Suppressor macrophage (primary cell): ENCODE measurements at places on chromosomes 7 and 10.

DNA sequence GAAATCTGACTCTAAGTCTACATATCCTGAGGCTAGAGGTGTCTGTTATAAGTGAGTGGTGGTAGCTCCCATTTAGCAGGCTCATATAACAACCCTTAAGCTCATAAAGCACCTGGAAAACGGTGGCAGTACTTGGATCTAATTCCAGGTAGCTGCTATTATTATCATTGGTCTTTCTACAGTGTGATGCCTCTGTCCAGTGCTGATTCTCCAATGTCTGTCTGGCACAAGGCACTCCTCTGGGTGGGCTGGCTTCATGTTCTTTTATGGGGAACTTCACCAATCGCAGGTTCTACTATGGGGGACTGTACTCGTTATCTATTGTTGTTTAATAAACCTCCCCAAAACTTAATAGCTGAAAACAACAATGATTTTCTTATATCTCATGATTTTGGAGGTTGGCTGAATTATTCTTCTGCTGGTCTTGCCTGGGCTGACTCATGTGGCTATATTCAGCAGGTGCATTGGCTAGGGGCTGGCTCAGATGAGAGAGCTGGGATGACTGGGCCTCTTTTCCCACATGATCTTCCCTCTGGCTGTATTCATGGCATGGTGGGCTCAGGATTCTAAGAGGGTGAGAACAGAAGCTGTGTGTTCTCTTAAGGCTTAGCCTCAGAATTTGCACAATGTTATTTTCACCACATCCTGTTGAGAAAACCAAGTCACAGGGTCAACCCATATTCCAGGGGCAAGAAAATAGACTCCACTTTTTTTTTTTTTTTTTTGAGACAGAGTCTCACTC lies 93.0 kb upstream of the PCGF5 start:
- DNase-seq: no peak

DNA sequence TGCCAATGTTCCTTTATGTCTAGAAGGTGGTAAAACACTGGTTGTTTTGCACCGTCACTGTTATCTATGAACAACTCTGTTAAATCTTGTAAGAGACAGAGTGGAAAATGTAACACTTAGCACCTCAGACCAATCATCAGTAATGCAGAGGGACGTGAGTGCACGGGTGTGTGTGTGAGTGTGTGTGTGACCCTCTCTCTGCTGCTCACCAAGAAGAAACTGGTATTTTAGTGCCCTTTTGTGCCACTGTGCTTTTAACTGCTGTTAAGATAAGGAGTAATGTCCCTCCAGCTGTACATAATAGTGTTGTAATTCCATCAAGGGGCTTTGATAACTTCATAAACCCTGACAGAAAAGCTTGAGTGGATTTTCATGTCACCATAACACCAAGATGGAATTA lies 130.1 kb downstream of the CREB5 start:
- no peak for DNase-seq

DNA sequence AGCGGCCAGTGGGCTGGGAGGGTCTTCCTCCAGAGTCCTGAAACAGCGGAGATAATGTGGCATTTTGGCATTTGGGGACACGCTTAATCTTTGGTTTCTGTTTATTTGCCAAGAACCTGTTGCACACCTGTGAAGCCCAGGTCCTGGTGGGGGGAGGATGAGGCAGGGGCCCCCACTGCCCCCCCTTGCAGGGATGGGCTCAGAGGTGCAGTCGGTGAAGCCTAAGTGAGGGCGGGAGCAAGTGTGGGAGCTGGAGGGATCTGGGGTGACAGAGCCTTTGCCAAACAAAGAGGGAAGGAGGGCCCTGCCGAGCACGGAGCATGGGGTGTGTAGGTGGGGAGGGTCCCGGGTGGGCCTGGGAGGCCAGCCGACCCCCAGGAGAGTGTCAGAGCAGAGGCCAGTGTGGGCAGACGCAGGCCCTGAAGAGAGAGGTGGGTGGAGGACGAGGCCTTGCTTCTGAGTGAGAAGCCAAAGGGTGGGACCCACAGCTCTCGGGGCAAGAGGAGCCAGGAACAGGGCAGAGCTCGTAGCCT lies 62.1 kb upstream of the ADGRA1 start:
- no peak for DNase-seq

- DNase-seq: no peak
These were observed 75.9 kb downstream of the BUB3 start for GRCh38 chr10:123229927-123230630.

GRCh38 chr10:83536426-83536825 lies 602.9 kb upstream of the GHITM start:
- no peak for DNase-seq

DNA sequence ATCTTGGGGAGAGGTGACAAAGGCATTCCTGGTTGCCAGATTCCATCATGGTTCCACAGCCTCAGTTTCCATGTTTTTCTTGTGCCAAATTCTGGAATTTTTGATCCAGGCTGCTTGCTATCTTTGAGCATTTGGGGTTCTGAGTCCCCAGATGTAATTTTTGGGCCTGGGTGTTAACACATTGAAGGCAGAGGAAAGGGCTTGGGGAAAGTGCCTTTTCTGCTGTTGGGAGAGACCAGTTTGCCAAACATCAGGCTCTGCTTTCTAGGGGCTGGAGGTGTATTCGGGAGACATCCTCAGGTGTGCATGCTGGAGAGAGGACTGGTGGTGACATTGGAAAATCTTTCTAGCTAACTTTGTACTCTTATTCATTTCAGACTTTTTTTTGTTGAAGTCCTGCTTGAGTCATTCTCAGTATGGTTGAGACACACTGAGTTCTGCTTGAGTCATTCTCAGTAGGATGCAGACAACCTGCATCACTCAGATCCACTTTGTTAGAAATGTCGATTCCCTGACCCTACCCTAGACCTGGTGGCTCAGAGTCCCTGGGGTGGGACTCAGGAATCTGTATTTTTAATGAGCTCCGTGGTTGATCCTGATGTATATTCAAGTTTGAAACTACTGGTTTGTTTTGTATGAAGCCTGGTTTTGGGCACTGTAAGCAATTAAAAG lies 101.0 kb downstream of the LRMDA start:
- no peak for DNase-seq

DNA sequence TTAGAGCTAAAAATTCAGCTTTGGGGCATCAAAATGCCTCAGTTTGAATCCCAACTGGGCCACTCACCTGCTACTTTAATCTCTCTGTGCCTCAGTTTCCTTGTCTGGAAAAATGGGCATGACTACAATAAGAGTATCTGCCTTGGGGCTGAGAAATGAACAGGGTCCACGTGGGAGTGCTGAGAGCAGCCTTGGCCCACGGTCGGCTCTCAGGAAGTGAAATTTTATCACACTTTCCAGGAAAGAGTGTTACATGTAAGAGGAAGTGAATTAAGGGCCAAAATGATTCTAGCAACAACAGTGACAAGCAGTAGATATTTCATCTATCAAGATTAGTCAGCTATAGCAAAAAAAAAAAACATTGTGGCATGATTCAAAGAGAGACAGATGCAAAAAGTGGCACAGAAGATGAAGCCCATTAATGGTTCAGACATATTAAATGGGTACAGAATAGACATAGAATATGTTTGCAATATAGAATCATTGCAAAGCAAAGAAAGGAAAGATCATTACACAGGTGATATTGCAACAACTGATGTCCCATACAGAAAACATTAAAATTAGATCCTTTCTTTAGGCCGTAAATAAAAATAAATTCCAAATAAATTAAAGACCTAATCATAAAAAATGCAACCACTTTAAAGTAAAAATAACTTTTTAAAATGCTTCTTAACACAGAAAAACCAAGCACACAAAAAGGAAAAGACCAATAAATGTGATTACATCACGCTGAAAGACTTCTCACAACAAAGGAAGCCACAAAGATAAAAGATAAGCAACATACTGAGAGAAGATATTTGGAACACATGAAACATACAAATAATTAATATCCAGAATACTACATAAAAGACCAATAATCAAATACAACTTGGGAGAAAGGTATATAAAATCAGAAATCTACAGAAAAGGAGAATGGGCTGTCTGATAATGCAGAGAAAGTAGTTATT lies 4.3 kb downstream of the TMEM273 start:
- DNase-seq: peak; percentile 49

GRCh38 chr7:30027065-30027456 lies 559 bp upstream of the FKBP14 start:
- DNase-seq: no peak

GRCh38 chr10:17655567-17656146 lies 11.7 kb downstream of the STAM start:
- DNase-seq: no peak

- DNase-seq: no peak
These were observed 22.8 kb downstream of the GRID1 start for GRCh38 chr10:86343761-86344160.

DNA sequence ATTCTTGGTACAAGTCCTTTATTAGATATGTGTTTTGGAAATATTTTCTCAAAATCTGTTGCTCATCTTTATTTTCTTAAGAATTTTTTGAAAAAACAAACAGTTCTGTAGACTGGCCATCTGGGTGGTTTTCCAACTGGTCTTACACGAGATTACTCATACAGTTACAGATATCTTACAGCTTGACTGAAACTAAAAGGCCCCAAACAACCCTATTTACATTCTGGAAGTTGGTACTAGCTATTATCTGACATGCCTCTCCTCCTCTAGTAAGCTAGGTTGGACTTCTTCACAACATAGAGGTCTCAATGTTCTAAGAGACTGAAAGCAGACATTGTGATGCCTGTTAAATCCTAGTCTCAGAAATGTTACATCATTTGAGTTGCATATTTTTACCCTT lies 52.0 kb downstream of the ZNF22 start:
- DNase-seq: no peak

DNA sequence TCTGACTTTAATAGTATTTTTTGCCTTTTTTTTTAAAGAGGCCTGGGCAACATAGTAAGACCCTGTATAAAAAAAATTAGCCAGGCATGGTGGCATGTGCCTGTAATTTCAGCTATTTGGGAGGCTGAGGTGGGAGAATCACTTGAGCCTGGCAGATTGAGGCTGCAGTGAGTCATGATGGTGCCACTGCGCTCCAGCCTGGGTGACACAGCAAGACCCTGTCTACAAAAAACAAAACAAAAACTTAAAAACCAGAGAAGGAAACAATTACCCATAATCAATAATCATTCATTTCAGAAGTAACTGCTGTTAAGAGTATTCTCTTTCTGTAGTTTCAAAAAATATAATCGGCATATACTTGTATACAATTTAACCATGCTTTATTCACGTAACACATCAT lies 28.0 kb downstream of the VPS26A start:
- no peak for DNase-seq

DNA sequence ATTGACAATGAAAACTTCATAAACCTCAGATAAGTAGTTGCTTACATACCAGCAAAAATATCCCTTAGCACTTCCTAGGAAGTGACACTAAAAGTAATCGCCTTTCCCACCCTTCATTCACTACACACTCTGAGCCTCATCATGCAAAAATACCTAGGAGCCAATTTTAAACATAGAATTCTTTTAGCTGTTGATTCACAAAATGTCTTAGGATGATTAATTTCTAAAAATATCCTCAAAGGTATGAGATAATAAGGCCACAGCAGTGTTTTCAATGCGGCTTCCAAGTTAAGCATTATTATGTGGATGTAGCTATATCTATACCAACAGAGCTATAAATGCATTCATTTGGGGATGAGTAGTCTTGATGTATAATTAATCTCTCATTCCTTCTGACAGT lies 13.2 kb downstream of the DNAJC9 start:
- no peak for DNase-seq

DNA sequence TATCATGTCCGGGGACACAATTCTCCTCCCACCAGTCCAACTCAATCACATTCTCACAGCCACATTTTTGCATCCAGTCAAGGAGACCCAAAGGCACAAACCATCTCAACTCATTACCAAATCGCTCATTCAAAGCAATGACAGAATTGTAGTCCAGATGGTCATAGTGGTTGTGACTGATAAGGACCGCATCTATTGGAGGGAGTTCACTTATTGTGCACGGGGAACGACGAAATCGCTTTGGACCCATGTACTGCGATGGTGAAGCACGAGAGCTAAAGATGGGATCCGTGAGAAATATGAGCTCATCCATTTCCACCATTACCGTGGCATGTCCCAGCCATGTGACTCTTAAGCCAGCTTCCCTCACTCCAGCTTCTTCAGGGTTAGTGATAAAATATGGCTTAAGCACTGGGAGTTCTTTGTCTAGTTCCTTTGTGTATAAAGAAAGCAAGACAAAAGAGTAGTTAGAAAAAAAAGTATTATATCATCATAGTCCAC lies 29.1 kb downstream of the NAPEPLD start:
- no peak for DNase-seq

- no peak for DNase-seq
These were observed 9.9 kb downstream of the VIM start for GRCh38 chr10:17237915-17238444.

- DNase-seq: no peak
These were observed 75.6 kb downstream of the LHPP start for GRCh38 chr10:124537166-124537725.

DNA sequence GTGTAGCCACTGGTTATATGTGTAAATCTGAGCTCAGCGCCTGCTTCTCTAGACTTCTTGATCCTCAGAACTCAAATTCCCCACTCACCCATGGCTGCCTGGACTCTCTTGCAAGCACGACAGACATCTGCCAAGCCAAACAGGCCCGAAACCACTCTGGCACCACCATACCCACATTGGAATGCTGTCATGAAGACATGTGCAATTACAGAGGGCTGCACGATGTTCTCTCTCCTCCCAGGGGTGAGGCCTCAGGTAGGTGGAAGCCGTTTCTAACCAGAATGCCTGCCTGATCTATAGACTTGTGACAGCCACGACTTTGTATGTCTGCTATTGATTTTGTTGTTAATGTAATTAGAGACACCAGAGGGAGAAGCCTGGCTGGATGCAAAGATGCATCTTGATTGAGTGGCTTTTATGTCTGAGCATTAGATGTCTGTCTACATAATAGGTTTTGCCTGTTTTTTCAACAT lies 4.0 kb downstream of the BAMBI start:
- DNase-seq: no peak

DNA sequence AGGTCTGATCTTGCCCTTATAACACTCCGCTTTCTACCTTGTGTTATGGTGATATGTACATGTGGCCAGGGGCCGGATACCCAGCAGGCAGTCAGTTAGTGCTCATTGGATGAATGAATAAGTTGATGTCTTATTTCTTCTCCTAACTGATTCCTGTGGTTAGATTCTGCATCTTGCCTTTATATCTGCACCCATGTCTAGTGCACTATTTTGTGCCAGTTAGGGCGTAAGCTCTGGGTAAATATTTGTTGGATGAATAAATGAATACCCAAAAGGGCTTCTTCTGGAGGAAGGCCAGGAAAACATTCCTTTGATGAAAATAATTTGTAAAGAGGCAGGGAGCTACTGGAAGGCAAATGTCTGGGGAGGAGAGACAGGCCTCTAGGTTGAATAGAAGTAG lies 148.2 kb downstream of the CHN2 start:
- DNase-seq: no peak

DNA sequence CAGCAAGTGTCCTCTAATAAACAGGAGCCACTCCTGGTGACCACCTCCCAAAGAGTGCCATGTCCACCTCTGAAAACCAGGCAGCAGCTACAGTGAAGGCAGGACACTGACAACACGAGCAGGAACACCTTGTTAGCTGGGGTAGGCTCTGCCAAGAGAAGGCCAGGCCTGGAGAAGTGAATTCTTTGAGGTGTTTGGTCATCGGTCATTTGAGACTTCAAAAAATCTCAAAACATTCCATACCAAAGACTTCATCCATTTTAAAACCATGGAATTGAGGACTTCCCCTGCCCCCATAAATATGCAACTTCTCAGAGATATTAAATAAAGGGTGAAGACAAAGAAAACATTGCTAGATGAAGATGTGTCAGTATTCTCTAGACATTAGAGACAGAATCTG lies 28.4 kb upstream of the OPALIN start:
- DNase-seq: no peak
